Stimulated activated CD8-positive, alpha-beta memory T cell treated with anti-CD3 and anti-CD28 coated beads, Interleukin-4, amount 100 ng/mL, for 1 hour (primary cell): ENCODE measurements at places on chromosomes 1 and 21.

- no peak for DNase-seq
Observed at GRCh38 chr1:33433509-33434362, 2.8 kb upstream of the PHC2 start.

GRCh38 chr1:57966340-57966739, 542.5 kb upstream of the DAB1 start:
- DNase-seq = no peak

- DNase-seq = no peak
Observed at GRCh38 chr1:84598846-84599741, 24.9 kb upstream of the CTBS start.

DNA sequence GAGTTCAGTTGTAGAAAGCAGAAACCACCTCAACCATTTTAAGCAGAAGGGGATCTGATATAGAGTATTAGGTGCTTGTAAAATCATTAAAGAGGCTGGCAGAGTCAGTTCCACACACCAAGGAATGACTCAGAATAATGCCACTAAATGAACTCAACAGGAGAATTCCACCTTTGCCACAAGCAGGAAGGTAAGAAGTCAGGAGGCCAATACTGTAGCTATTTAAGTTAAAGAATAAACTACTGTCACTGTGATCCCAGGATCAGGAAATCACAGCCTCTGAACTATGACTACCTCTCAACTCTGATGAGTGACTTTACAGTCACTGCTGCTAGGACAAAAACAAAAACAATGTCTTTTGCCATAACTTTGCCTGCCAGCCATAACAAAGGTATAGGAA, 52.5 kb upstream of the PRMT6 start:
- DNase-seq = no peak

- no peak for DNase-seq
Observed at GRCh38 chr1:152442301-152442700, 28.2 kb upstream of the CRNN start.

DNA sequence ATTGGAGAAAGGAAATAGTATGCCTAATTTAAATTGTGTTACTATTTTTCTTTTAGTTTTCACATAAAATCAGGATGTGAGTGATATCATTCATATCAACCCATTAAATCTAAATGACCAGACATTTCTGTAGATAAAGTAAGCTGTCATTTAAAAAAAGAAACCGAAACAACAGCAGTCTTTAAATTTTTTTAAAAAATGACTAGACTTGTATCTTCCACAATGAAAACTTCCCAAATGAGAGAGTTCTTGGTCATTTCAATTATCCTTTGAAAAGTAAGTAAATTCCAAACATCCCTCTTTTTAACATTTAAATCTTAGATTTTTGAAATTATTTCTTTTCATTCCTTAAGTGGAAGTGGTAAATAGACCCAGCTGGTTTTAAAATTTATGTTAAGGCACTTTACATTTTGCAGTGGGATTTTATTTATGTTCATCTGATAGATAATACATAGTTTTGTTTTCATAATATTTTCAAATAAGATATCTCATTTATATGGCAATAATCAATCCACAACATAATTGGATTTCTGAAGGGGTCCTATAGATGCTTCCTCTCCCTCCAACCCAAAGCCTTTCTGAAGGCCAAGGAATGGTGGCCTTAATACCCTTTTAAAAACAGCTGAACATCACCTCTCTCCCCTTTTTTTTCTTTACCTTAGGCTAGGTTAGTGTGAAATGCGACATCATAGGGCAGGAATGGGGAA, 3.1 kb downstream of the FOXD3 start:
- no peak for DNase-seq

DNA sequence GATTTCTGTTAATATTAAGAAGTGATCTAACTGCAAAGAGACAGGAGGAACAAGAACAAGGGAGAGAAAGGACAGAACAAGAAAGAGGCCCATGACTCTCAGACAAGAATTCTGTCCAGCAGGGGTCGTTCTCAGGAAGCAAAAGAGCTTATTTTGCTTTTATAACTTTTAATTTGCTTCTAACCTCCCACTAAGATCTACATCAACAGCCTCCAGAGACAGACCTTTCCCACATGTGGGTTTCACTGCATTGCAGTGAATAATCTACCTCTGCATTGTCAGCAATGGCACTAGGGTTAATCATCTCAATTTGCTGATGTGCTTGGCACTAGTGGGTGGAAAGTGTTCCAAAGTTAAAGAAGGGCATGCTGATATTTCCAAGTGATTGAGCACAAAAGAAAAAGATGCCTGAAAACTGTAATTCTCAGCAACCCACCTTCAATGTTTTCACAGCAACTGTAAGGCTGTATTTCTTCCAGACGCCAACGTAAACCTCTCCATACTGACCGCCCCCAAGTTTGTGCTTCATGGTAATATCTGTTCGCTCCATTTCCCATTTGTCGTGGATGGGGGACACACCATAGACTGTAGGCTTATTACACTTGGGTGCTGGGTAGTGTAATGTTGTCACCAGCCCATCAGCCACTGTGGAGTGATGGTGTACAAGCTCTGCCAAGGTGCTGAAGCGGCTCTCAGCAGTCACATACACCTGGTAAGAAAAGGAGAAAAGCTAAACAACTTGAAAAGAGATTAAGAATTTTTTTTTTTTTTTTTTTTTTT, 39.5 kb downstream of the TOR3A start:
- DNase-seq = no peak

- no peak for DNase-seq
Observed at GRCh38 chr1:40620586-40621210, 44.8 kb downstream of the RIMS3 start.

DNA sequence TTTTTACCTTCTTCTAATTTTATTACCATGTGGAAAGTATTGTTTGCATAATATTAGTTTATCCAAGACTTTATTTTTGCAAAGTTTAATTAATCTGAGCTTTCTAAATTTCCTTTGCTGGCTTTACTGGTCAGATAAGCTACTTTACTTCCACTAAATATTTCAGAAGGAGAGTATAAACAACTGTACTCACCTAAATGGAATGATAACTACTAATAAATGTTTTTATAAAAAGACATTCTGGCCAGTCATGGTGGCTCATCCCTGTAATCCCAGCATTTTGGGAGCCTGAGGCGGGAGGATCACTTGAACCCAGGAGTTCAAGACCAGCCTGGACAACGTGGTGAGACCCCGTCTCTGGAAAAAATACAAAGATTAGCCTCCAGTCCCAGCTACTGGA, 36.0 kb downstream of the ATP8B2 start:
- no peak for DNase-seq

- DNase-seq = no peak
Observed at GRCh38 chr21:34031835-34032370, 41.5 kb upstream of the MRPS6 start.

DNA sequence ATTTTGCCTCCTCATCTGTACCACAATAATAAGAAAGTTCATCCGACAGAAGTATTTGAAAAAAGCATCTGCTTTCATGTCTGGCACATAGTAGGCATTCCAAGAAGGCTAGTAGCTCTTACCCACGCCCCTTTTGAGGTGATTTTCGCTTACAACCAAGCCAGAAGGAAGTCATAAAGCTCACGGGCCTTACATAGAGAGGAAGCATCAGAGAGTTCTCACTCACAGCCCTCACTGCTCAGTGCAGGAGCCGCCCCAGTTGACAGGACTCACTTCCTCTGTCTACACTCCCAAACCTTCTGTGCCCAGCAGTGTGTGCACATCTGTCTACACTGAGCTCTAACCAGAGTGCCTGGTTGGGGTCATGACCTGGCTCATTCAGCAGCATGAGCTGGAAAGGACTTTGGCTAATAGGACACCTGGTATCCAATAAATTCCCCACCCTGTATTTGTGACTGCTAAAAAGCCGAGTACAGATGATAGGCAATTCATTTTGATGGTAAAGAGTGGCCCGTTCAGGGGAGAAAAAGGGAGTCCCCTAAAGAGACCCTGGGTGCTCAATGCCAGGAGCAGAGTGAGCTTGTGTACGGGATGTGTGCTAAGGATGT, 36.8 kb upstream of the DUSP10 start:
- no peak for DNase-seq

DNA sequence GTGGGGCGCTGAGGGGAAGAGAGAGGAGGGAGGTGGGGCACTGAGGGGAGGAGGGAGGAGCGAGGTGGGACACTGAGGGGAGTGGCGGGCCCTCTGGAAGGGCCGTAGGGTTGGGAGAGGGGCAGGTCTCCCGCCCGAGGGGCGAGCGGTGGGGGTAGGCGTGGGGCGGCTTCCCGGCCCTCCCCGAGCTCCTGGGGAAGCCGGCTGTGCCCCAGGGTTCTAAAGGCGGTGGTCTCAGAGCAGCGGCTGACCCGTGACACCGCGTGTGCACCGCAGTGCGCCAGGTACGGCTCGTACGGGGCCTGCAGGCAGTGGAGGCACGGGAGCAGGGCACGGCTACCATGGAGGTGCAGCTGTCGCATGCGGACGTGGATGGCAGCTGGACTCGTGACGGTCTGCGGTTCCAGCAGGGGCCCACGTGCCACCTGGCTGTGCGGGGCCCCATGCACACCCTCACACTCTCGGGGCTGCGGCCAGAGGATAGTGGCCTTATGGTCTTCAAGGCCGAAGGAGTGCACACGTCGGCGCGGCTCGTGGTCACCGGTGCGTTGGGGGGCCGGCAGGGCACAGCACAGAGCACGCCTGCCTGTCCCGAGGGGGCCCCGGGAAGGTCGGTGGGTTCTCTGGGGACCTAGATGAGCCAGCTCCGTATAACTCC, 68.5 kb downstream of the OBSCN start:
- DNase-seq = no peak

GRCh38 chr1:8663090-8663802, 154.2 kb downstream of the RERE start:
- DNase-seq = no peak

- DNase-seq = no peak
Observed at GRCh38 chr1:48217856-48218255, 4.7 kb upstream of the SLC5A9 start.

DNA sequence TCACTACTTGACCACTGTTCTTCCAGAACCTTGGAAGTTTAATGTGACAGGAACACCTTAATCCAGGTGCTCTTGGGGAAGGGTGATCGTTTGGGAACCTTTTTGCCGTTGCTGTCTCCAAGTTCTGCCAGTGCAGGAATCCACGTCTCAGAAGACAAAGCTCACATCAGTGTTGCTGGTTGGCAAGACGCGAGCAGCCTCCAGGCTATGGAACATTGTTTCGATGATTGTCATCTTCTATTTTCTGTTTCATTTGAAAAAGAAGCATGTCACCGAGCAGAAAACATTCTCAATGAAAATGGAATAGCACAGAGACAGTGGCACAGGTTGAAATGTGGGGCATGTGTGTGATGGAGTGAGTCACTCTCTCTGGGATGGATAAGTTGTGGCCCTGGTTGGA, 11.7 kb downstream of the STUM start:
- DNase-seq = no peak

DNA sequence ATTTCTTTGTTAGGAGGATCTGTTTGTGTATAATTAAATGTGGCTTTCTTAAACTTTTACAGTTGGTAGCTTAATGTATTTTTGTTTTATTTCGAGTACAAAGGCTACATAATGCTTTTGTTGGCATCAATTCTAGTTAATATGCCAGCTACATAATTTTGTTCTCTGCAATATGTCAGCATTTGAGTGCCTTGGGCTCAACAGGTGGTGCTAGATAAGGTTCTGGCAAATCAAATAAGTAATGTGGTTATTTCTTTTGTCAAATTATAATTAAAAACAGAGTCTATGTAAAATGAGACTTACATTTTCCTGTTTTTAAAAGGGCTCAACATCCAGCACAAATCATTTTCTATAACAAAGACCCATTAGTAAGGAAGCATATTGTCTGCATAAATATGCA, 410.6 kb upstream of the NR5A2 start:
- DNase-seq = no peak

DNA sequence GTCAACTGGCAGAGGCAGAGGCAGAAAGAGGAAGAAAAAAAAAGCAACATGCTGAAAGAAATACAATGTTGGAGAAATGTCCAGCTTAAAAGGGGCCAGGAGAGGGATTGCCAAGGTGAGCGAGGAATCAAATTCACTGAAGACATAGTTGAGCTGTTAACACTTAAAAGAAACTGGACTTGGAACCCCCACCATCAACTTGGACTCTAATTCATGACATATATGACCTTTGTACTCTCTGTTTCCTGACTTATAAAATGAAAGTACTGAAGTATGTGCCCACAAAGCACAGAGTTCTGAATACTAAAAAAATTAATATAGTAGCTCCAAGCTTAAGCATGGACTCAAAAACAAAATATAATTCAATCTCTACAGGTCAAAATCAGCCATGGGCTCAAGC, 16.1 kb downstream of the PRR9 start:
- no peak for DNase-seq

DNA sequence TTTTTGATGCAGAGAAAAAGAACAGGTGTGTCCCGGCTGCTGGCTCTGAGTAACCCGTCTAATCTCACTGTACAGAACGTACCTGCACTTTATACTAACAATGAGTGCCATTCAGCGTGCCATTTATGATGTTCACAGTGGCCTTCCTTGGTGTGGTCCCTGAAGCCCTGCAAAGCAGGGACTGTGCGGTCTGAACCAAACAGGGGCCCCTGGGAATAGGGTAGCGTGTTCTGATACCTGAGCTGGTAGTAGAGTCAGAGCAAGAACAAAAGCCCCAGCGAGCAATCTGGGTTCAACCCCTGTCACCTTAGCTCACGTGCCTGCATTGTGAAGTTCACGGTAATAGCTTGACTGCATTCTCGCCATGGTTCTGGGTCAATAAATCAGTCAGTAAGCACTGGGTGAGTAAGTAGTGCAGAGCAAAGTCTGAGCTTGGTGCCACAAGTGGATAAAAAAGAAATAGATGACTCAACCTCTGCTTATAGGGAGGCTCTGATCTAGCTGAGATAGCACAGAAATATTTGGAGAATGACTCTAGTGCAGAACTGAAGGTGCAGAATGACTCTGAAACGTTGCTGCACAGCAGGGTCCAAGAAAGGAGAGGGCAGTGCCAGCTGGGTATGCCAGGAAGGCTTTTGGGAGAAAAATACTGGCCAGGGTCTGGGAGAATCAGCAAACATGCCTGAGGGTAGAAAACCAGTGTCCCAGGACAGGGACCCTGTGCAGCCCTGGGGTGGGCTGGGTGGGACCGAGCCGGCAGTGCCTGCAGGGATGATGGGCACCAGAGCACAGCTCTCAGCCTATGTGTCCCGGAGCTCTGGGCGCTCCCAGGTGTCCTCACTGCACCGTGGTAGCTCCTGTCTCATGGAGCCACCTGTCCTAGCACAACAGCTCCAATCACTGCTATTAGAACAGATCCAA, 125.9 kb downstream of the RHOU start:
- DNase-seq = no peak

- DNase-seq = no peak
Observed at GRCh38 chr1:214603819-214604252, 841 bp downstream of the CENPF start.

- DNase-seq = no peak
Observed at GRCh38 chr1:219085082-219085481, 88.6 kb upstream of the LYPLAL1 start.

DNA sequence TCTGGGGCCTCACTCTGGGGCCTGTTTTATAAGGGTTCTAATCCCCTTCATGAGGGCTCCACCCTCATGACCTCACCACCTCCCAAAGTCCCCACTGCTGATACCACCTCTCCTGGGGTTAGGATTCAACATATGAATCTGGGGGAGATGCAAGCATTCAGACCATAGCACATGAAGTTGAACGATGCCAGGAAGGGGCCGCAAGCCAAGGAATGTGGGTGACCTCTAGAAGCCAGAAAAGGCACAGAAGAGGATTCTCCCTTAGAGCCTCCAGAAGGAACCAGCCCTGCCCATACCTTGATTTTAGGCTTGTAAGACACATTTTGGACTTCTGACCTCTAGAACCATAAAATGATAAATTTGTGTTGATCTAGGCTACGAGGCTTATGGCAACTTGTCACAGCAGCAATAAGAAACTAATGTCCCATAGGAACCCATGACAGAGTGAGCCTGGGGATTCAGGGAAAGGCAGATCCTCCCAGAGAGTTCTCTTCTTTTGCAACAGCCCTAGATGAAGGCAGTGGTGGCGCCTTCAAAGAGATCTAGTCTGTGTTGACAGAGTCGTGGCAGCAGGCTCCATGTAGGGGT, 27.9 kb downstream of the TRIM67 start:
- no peak for DNase-seq
